ENCODE measurements at places on chromosomes 2 and 18. TPM values are rescaled to one million over a fixed set of nuclear protein-coding genes. Genes with fewer than 3 reads are reported as not detected.

DNA sequence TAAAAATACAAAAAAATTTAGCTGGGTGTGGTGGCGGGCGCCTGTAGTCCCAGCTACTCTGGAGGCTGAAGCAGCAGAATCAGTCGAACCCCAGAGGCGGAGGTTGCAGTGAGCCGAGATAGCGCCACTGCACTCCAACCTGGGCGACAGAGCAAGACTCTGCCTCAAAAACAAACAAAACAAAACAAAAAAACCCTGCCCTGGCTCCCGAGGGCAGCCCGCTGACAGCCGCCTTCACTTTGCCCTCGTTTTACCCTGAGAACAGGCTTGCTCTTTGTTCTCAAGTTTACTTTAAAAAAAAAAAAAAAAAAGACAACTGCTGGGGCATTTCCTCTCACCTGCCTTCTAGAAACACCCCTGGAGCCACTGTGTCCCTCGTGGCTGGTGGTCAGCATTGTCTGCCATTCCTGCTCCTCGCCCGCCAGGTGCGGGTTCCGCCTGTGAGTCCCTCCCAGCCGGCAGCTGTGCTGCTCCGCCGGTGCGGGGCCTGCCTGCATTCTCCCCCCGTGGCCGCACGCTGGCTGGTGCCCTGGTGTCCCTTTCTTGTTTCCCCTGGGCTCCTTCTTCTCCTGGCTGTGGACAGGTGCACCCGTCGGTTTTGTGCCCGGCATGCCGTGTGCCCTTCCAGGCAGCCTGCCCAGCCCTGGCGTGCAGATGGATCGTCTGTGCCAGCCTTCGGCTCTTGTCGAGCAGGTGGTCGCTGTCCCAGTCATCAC lies 105.7 kb downstream of the USP40 start:
- no peak for ATAC-seq

ZNF521 gene
- total RNA-seq = not detected

COL5A2 gene
- total RNA-seq = 0.32 TPM

GRCh38 chr2:233443511-233444183 lies 89.4 kb downstream of the DGKD start:
- ATAC-seq = peak; percentile 92

LRRTM4 gene
- not detected for total RNA-seq
